ENCODE measurements at places on chromosomes 16 and 17. TPM values are rescaled to one million over a fixed set of nuclear protein-coding genes. Genes with fewer than 3 reads are reported as not detected.

- DNase-seq, result no peak
- no peaks in the 10 kb centered on the region for H3K27me3 ChIP-seq
- peaks cover 21% of the 10 kb centered on the region for H3K4me1 ChIP-seq
- peaks cover 100% of the 10 kb centered on the region for H3K36me3 ChIP-seq
- H3K27ac ChIP-seq, result peak overlapping the region; percentile 63
- no peak overlapping the region for H3K4me3 ChIP-seq
These were observed 41.0 kb downstream of the STAT5A start for GRCh38 chr17:42329025-42329976.

GRCh38 chr16:77684181-77684526 is 38.2 kb upstream of the NUDT7 start:
- no peaks in the 10 kb centered on the region for H3K4me1 ChIP-seq
- H3K27ac ChIP-seq, result no peak overlapping the region
- no peak overlapping the region for H3K4me3 ChIP-seq
- H3K27me3 ChIP-seq, result peaks cover 34% of the 10 kb centered on the region

- H3K27me3 ChIP-seq, result no peaks in the 10 kb centered on the region
- no peak for DNase-seq
- no peak overlapping the region for H3K4me3 ChIP-seq
- no peak overlapping the region for H3K27ac ChIP-seq
- no peaks in the 10 kb centered on the region for H3K4me1 ChIP-seq
- no peaks in the 10 kb centered on the region for H3K36me3 ChIP-seq
These were observed 337.7 kb downstream of the TOX3 start for GRCh38 chr16:52209227-52209626.

- no peaks in the 10 kb centered on the region for H3K36me3 ChIP-seq
- H3K27ac ChIP-seq, result peak overlapping the region; percentile 88
- peak overlapping the region; percentile 91 for H3K4me3 ChIP-seq
These were observed 1.1 kb upstream of the NXN start for GRCh38 chr17:980406-981291.

DNA sequence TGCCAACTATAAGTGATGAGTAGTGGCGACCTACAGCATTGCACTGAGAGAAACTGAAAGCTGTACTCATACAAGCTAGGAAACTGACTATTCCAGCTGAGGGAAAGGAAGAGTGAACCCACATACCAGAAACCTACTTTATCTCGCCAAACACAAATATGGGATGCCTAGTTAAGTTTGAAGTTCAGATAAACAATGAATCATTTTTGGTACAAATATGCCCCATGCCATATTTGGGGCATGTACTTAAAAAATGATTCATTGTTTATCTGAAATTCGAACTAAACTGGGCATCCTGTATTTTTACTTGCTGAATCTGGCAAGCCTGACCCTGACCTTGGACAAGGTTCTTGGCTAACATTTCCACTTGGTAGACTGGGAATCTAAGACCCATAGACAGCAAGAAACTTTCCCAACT is 527.8 kb upstream of the PSMD7 start:
- H3K4me1 ChIP-seq, result no peaks in the 10 kb centered on the region
- no peak for DNase-seq
- no peaks in the 10 kb centered on the region for H3K27me3 ChIP-seq
- H3K4me3 ChIP-seq, result no peak overlapping the region

The TMEM114 gene
- total RNA-seq, result not detected

Data from left ventricle myocardium inferior (tissue), 1 donor.